ENCODE measurements at places on chromosomes 11 and 22.

DNA sequence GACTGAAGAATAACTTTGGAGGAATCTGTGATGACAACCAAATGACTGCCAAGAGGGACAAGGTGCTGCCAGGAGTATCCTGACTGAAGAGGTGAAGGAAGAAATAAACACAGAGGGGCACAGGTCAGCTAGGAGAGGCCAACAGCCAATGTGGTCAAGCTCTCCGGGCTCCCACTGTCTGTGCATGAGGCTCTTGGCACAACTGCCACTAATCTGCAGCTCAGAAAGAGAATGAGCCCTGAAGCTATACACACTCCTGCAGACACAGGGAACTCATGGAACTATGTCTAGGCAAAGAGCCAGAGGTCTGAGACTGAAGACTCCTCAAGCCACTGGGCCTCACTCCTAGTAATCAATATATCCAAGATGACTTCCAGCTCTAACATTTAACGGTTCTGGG lies 7.0 kb downstream of the THRSP start:
- DNase-seq, result no peak

GRCh38 chr11:75625991-75626888 lies 42.6 kb downstream of the MAP6 start:
- DNase-seq, result no peak

- DNase-seq, result no peak
Observed at GRCh38 chr11:46663277-46663940, 37.0 kb downstream of the ARHGAP1 start.

- no peak for DNase-seq
Observed at GRCh38 chr22:36332623-36333332, 55.0 kb downstream of the MYH9 start.
